Dermis blood vessel endothelial cell (primary cell): ENCODE measurements at places on chromosomes 7 and 10. TPM values are rescaled to one million over a fixed set of nuclear protein-coding genes. Genes with fewer than 3 reads are reported as not detected.

The C10orf105 gene
- total RNA-seq: under 0.01 and 0.05 TPM in 2 replicates

The SLC13A1 gene
- not detected in 2 replicates for total RNA-seq

The TLL2 gene
- total RNA-seq: 0.09 and 0.17 TPM in 2 replicates

The BCAP29 gene
- total RNA-seq: 98.2 and 109 TPM in 2 replicates

The GSTK1 gene
- total RNA-seq: 110 and 112 TPM in 2 replicates

The CHAT gene
- total RNA-seq: not detected in 2 replicates

The SDK1 gene
- total RNA-seq: 0.23 and 0.34 TPM in 2 replicates

The OR2A42 gene
- not detected in 2 replicates for total RNA-seq

The NOS3 gene
- total RNA-seq: 33.4 and 103 TPM in 2 replicates

The FXYD4 gene
- total RNA-seq: not detected in 2 replicates

The DYNC1I1 gene
- 12.0 and 15.1 TPM in 2 replicates for total RNA-seq

The ZNF503 gene
- 0.68 and 1.2 TPM in 2 replicates for total RNA-seq

The CYP2C9 gene
- total RNA-seq: not detected in 2 replicates

The MYH16 gene
- 0.19 TPM in 1 of 2 replicates, not detected in the other for total RNA-seq

The AZGP1 gene
- total RNA-seq: not detected in 2 replicates

The GAD2 gene
- not detected in 2 replicates for total RNA-seq

The RPEL1 gene
- total RNA-seq: 0.09 and 0.17 TPM in 2 replicates

The DPP6 gene
- not detected in 2 replicates for total RNA-seq

The AKR1C4 gene
- not detected in 2 replicates for total RNA-seq

The PDE6C gene
- total RNA-seq: not detected in 2 replicates

The GUSB gene
- 40.2 and 48.1 TPM in 2 replicates for total RNA-seq

The HOXA6 gene
- total RNA-seq: 2.9 and 8.6 TPM in 2 replicates

The GJC3 gene
- total RNA-seq: 0.42 and 0.51 TPM in 2 replicates

The COL1A2 gene
- total RNA-seq: 15.3 and 45.3 TPM in 2 replicates

The PBLD gene
- 3.1 and 4.4 TPM in 2 replicates for total RNA-seq

The CFTR gene
- not detected in 2 replicates for total RNA-seq

The CRYGN gene
- not detected in 2 replicates for total RNA-seq

The CNTNAP2 gene
- total RNA-seq: 0.23 TPM in 1 of 2 replicates, not detected in the other

The WEE2 gene
- not detected in 2 replicates for total RNA-seq

The FLNC gene
- 117 and 331 TPM in 2 replicates for total RNA-seq

The PDCD4 gene
- total RNA-seq: 171 and 200 TPM in 2 replicates

The SNCG gene
- total RNA-seq: 111 and 117 TPM in 2 replicates

The OR2A1 gene
- total RNA-seq: not detected in 2 replicates

The GIMAP5 gene
- 203 and 350 TPM in 2 replicates for total RNA-seq

The MEOX2 gene
- 46.5 and 53.9 TPM in 2 replicates for total RNA-seq

The MCM10 gene
- total RNA-seq: 6.3 and 19.5 TPM in 2 replicates

The NYAP1 gene
- 4.3 and 5.4 TPM in 2 replicates for total RNA-seq

The OR2A7 gene
- total RNA-seq: 0.05 TPM in 1 of 2 replicates, not detected in the other

The TAF5 gene
- total RNA-seq: 7.5 and 9.4 TPM in 2 replicates

The C10orf62 gene
- total RNA-seq: 0.09 and 0.34 TPM in 2 replicates

The DDX56 gene
- total RNA-seq: 55.5 and 69.5 TPM in 2 replicates

The TCAF2 gene
- 4.3 and 14.0 TPM in 2 replicates for total RNA-seq

The MYL10 gene
- not detected in 2 replicates for total RNA-seq

The CC2D2B gene
- 0.88 and 1.2 TPM in 2 replicates for total RNA-seq
